ENCODE measurements at places on chromosomes 7 and 10.

DNA sequence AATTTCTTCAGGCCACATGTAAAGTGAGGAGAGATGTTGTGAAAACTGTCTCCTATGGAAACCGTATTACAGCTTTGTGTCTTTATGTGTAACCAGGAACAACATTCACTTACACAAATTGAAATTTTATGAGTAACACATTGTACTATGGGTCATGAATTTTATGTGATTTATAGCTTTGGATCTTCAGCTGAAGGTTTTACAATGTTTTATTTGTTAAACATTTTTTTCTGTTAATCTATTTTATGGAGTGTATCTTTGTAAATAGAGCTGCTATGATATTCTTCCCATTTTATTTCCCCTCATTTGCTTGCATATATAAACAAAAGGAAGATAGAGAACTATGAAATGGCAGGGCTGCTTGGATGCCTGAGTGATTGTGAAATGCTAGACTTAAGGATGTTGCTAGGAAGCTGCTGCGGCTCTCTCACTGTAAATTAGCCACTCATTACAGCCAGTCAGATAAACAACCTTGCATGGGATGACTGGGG lies 104.5 kb upstream of the PCLO start:
- DNase-seq: no peak

DNA sequence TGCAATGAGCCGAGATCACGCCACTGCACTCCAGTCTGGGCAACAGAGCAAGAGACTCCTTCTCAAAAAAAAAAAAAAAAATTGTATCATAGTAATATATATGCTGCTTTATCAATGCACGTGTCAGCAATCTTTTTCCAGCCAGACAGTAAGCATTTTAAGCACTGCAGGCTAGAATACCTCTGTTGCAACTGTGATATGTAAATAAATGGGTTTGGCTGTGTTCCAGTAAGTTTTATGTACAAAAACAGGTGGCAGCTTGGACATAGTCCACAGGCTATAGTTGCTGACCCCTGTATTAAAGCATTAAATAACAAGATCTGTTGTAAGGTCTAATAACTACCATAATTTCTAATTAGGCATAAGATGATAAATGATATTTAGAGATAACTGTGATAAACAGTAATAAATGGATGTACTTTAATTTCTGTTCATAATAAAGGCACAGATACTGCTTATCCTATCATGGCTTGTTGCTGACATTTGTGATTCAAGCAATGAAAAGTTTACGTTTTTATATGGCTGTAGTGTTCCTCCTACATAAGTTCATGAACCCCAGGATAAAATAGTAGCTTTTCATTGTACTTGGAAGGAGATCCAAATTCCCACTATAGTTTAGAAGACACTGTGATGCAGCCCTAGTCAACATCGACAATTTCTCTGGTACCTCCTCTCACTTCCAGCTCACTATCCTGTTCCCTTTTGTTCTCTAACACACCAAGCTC lies 161.4 kb downstream of the ELMO1 start:
- no peak for DNase-seq

DNA sequence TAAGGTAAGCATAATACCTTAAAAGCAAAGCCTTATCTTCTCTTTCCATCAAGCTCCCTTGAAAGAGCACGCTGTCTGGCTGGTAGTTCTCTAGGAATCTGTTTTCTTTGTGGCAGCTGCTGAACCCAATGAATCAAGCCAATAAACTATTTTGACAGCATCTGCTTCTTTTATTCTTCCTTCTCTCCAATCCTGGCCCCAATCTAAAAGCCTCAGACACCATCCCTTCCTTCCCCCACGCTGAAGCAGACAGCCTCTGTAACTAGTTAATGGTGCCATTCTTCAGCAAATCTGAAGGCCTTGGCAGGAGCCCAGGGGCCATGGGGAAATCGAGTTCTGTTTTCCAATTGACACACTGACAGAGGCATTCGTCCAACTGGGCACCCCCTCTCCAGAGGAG lies 186.6 kb upstream of the LYZL1 start:
- DNase-seq: peak; percentile 48

DNA sequence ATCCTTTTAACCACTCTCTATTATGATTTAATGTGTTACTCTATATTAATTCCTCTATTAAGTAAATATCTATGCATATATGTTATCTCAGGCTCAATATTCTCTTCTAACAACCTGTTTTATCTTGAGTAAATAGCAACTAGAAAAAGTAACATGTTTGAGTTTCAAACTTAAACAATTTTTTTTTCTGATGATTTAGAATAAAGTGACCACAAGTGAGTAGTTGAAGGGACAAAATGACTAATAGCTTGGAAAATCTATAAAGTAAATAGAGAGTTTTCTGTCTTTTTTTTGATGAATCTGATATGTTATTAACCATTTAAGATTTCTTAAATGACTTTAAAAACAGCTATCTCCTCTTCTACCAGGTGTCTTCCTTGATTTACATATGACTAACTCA lies 483.8 kb downstream of the TFEC start:
- DNase-seq: no peak

DNA sequence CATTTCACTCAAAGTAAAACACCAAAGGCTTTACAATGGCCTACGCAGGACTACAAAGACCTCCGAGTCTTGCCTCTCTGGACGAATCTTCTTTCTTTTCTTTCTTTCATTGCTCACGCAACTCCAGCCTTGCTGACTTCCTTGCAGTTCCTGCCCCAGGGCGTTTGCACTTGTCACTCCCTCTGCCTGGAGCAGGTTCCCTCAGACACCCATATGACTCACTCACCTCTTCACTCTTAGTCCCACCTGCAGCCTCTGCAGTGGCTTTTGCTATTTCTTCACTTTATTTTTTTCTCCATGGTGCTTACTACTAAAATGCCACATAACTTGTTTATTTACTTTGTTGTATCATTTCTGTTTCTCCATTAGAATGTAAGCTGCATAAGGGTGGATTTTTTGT lies 33.1 kb downstream of the GHRHR start:
- no peak for DNase-seq
